Stimulated activated CD4-positive, alpha-beta T cell treated with anti-CD3 and anti-CD28 coated beads, Interleukin-1b, Interleukin-23, amount 100 ng/mL, for 4 hours (primary cell): ENCODE measurements at places on chromosomes 3 and 15.

DNA sequence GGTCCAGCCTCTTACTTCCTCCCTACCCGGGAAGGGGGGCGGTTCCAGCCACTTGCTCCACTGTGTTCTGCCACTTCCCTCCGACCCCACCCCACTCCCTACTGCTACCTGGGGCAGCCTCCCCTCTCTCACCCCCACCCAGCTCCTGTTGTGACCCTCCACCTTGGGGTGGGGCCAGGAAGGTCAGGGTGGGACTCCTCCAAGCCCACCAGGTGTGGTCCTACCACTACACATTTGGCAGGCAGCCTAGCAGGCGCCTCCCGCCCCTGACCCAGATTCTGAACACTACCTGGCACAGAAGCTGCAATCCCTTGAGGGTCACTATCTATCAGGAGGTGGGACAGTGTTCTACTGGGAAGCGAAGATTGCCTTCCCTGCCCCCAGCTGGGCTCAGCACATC is 13.7 kb upstream of the RAF1 start:
- DNase-seq, result no peak

- DNase-seq, result no peak
Measured at GRCh38 chr15:48637639-48638038, 7.9 kb downstream of the FBN1 start.

GRCh38 chr15:36832774-36833463 is 253.5 kb downstream of the CDIN1 start:
- DNase-seq, result no peak

GRCh38 chr3:116863270-116863770 is 153.7 kb downstream of the TUSC7 start:
- no peak for DNase-seq

- no peak for DNase-seq
Measured at GRCh38 chr3:141661229-141662196, 76.6 kb upstream of the RNF7 start.

GRCh38 chr3:127762077-127762786 is 60.1 kb downstream of the MGLL start:
- no peak for DNase-seq

GRCh38 chr3:171286580-171287249 is 173.5 kb downstream of the TNIK start:
- no peak for DNase-seq

DNA sequence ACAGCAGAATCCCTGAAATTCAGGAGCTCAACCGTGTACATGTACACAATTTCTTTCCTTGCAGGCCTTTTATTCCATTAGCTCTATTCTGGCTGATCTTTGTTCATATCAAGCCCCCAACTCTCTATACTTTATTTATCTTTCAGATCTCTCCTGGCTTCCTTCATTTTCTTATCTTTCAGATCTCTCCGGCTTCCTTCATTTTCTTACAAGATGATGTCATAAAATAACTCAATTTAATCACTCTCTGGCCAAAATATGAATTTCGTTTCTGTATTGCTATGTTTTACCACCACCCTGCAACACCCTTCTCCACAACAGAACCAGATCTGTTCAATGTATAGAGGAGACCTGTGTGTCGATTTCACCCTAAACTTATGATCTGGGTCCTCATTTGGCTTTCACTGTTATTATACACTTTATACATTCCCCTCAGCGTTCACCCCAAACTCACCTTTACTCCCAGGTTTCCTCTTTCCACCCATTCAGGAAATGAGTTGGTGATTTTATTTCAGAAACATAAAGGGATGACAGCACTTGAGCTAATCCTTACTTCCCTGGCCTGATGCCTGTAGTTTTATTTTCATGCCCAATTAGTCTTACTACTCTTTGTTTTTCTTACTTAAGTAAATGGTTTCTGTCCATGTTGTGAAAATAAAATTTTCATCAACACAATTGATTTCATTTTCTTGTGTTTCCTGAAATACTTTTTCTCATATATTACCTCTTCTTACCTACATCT is 195.5 kb downstream of the BCHE start:
- DNase-seq, result no peak

DNA sequence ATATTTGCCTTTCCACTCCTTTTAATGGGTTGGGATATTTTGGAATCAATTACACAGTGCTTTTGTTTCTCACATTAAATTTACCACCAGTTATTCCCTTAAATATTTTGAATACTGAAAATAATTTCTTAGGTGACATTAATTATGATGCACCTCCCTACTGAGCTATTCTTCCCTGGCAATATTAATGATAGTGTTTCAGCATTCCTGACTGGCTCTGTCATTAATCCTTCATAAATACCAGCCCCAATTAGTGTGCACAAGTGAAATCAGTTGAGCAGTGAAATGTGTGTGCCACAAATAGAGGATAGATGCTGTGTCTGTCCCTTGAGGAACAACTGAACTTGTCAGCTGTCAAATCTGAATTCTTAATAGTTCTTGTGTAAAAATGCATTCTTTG is 304.0 kb downstream of the CACNA2D3 start:
- DNase-seq, result no peak

- no peak for DNase-seq
Measured at GRCh38 chr3:182083112-182083511, 371.4 kb downstream of the SOX2 start.

DNA sequence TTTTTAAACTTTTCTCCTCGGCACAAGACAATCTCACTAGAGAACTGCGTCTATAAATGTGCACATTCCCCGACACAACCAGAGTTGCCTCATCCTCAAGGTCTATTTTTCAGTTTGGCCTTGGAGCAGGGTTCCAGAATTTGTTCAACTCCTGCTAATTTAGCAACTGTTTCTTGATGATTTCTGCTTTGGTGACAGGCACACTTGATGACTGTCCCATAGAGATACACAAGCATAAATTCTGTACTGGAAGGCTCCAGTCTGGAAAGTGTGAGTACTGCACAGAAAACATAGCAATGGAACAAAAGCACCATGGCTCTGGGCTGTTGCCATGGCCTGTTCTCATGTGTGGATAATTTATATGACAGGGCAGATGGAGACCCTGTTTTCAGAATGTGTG is 379.6 kb upstream of the PDZRN3 start:
- no peak for DNase-seq

DNA sequence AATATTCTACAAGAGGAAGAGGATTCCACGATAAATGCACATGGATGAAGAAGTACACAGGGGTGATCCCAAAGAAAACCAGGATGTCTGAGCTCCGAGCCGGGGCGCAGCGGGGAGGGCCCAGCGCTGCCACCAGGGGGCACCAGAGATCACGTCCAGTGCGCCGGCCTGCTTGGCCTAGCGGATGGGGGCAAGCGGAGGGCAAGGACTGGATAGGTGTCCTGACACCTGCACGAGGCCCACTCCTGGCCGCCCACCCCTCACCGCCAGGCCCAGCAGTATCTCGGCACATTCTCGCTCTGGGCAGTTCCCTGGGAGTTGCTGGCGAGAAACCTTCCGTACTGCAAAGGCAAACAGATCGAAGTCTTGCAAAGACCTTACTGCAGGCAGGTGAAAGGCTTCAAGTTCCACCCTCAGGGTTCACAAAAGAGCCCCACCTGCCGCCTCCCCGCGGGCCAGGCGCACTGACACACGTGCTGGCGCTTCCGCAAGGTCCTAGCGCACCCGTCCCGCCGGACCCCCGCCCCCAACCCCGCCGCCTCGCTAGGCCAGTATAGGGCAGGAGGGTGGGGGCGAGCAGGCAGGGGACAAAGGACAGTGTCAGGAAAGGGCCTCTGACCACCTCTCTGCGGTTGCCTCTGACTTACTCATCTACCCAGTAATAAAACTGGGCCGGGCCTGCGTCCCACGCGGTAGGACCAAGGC is 3.3 kb downstream of the ANKRD63 start:
- DNase-seq, result peak; percentile 64

DNA sequence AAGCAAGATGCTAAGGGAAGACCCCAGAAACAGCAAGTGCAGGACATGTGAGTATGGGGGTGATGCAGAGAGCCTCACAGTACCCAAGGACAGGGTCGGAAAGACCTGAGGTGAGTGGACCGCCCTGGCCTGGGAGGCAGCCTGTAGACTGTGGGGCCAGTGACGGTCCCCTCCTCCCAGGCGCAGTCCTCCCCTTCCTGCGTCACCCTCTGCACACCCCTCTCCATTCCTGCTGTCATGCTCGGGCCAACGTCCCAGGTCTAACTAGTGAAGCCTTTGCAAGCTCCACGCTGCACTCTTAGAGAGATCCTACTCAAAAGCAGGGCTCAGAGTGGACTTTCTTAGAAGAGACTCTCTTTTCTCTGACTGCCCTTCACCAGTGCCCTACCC is 41.6 kb downstream of the TM2D3 start:
- no peak for DNase-seq

DNA sequence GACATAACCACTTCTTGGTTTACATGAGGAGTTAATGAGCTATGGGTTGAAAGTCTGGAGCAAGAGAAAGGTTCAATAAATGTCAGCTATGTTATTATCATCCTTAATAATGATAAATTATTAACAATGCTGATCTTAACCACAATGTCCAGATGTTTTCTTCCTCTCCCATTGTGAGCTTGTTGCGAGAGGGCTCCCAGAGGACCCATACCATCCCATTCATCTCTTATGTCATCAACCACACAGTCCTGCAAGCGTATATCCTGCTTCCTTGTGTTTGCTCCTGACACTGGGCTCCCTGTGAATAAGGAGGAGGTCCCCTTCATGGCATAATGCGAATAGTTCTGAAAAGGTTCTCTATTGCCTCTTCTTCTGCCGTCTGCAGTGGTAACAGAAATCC is 266.8 kb downstream of the TLE3 start:
- DNase-seq, result no peak

GRCh38 chr3:35223632-35224394 is 415.5 kb upstream of the ARPP21 start:
- DNase-seq, result no peak

GRCh38 chr3:23735535-23736326 is 70.0 kb upstream of the UBE2E1 start:
- no peak for DNase-seq

DNA sequence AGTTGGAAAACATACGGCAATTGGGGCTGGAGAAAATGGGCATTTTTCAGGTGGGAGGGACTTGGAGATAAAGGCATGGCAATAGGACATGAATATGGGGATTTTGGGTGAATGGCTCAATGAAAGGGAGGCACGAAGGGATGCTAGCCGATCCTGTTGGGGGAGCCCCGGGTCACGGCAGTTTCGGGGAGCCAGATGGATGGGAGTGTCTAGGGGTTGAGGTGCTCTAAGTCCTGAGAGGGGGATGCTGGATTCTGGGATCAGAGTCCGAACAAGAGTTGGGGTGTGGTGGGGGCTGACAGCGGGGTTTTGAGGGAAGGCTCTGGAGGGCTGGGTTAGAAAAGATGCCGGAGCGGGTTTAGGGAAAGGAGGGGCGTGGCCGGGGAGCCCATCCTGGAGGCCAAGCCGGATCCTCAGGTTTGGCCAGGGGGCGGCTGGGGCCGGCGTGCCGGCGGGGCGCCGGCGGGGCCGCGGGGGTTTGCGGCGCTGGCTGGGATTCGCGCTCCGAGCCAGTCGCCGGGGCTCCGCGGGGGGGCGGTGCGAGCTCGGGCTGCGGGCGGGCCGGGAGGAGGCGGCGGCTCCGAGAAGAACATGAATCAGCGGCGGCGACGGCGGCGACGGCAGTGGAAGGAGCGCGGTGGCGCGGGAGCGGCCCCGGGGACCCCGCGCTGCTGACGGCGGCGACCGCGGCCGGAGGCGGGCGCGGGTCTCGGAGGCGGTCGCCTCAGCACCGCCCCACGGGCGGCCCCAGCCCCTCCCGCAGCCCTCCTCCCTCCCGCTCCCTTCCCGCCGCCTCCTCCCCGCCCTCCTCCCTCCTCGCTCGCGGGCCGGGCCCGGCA is at the start of gene TYRO3:
Gene TYRO3 (plus strand): TSS at position 813 of the 839 bp plus-strand sequence. CDS start 46 bp downstream, outside the sequence.
- DNase-seq, result peak; percentile 65

DNA sequence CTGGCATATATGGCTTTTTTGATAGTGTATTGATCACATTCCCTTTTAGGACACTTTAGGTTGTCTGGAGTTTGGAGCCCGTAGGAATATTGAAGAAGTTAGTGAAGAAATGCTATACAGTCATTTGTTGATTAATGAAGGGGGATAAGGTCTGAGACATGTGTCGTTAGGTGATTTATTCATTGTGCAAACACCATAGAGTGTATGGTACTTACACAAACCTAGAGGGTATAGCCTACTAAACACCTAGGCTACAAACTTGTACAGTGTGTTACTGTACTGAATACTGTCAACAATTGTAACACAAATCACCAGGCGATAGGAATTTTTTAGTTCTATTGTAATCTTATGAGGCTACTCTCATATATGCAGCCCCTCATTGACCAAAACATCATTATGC is 3.3 kb downstream of the TPM1 start:
- DNase-seq, result no peak

DNA sequence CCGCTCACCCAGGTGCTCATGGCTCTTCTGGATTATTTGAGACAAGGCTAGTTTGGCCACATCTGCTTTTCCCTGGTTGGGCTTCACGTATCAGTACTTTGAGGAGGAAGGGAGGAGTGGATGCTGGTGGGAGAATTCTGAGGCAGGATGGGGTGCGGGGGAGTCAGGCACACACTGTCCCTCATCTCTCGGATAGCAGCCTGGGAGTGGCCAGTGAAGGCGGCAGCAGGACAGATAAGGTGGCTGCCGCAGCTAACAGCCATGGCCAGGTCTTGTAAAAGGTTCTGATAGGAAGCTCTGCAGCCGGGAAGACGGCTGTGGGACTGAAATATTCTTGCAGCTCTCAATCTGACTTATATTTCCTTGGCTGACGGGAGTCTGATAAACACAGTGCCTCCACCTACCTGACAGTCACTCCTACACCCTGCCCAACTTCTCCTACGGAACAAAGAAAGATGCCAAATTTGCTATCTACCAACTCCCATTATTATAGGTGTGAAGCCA is 87.3 kb downstream of the MESD start:
- DNase-seq, result no peak

- DNase-seq, result no peak
Measured at GRCh38 chr3:159978353-159978752, 10.3 kb upstream of the IL12A start.

GRCh38 chr3:30776186-30776815 is 118.2 kb downstream of the GADL1 start:
- no peak for DNase-seq

DNA sequence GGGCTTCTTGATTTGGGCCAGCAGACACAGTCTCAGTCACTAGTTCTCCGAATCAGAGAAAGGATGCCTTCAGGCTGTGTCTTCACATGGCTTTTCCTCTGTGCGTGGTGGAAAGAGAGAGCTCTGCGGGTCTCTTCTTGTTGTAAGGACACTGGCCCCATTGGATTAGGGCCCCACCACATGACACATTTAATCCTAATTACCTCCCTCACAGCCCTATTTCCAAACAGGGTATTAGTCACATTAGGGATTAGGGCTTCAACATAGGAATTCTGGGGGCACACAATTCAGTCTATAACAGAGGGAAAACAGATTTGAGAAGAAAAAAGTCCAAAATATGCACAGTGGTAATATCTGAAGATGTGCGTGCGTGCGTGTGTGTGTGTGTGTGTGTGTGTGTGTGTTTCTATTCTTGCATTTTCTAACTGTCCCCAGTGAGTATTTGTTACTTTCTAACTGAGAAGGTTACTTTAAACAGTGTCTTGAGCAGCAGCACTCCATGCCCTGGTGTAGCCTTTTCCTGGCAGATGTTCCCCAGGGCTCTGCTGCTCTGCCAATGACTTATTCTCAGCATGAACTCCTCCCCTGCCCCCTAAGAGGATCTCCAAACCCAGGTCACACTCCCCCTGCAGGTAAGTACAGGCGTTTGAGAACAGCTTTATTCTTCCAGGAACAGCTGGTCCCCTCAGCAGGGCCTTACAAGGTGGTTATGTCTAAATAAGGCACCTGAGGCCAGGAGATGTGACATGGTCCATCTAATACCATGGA is 72.9 kb downstream of the RPL39L start:
- peak; percentile 40 for DNase-seq

GRCh38 chr15:80875568-80876347 is 96.6 kb downstream of the CEMIP start:
- DNase-seq, result no peak
